Activated CD4-positive, alpha-beta T cell treated with anti-CD3 and anti-CD28 coated beads, Interleukin-2, amount 10 ng/mL, durations not matched to agents 7 days and 5 days (primary cell): ENCODE measurements at places on chromosomes 5 and 9. TPM values are rescaled to one million over a fixed set of nuclear protein-coding genes. Genes with fewer than 3 reads are reported as not detected.
A peak's percentile ranks its signal among the peaks of the same experiment; 100 is the strongest.

DNA sequence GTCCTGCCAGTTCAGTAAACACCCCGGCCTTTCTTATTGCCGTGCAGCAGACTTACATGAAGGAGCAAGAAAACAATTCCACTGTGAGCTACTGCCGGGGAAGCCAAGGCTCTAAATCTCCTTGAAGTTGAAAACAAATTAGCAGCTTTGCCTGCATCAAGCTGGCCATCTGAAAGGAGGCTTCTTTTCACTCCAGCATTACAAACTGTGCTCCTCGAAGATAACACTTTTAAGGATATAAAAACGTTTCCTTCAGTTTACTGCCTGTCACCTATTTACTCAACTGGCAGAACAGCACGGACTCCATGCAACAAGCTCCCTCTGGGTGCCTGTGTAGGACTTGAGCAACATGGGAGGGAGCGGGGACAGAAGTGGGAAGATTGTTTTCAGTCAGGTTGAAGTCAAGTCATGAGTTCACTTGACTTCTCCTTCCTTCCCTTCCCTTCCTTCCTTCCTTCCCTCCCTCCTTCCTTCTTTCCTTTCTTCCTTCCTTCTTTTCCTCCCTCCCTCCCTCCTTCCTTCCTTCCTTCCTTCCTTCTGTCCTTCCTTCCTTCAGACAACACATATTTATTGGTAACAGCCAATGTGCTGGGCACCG, 67.4 kb downstream of the ZNF608 start:
- no peak for DNase-seq

DNA sequence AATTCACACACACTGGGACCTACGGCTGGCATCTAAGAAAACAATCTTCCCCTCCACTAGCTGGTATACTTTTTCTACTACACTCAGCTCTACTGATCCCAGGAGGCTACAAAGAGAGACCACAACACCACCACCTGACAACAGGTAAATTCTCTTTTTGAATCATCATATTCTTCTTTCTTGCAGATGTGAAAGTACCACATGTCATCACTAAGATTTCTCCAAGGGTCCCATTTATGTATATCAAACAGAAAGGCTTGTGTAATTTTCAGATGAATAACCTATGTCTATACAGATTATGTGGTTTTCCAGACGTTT, 25.1 kb downstream of the PUM3 start:
- no peak for DNase-seq

DNA sequence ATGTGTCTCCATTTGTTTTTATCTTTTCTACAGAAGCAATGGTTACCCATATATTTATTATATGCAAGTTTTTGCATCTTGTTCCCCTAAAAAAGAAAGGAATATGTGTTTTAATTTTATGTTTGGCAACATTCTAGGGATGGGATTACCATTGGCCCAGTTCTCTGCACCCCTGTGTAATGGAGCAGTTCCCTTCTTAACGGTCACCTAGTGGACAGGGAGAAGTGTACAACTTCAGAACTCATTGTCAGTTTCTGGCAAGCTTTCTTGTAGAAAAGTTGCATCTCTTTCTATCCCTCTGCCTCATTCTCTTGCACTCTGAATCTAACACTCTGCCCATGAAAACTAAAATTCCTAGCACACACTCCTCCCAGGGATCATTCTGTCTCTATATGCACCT, 78.2 kb downstream of the DOCK8 start:
- no peak for DNase-seq

GRCh38 chr9:81103597-81104471, 585.5 kb downstream of the TLE1 start:
- no peak for DNase-seq

- DNase-seq, result no peak
Observed at GRCh38 chr5:31702712-31703111, 63.8 kb downstream of the PDZD2 start.

- DNase-seq, result no peak
Observed at GRCh38 chr9:114216976-114217375, 61.6 kb downstream of the COL27A1 start.

GRCh38 chr9:113155911-113156588, 5.2 kb downstream of the SLC31A2 start:
- DNase-seq, result peak; percentile 42

DNA sequence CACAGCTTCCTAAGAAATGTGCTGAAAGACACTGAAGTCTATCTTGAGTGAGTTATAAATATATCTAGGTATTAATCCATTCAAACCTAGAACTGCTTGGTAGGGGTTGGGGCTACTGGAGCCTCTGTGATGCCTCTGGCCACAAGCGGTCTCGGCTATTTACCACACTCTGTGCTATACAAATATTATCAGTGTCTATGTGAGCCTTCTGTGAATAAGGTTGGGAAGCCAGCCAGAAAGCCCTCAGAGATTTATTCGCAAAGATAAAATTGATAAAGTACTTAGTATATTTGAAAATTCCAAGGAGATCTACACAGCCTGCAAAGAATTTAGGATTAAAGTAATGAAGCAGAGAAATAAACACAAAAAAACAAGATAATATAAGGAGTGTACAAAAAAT, 41.4 kb downstream of the LIFR start:
- no peak for DNase-seq

The MCTP1 gene
- 0.08 TPM for total RNA-seq

The CENPK gene
- 108 TPM for total RNA-seq

The AMBP gene
- total RNA-seq, result not detected

The FIBCD1 gene
- total RNA-seq, result not detected

The WWC1 gene
- 0.60 TPM for total RNA-seq

The ALDOB gene
- not detected for total RNA-seq

The CCNJL gene
- total RNA-seq, result not detected

The RAPGEF6 gene
- total RNA-seq, result 47.8 TPM

The NPR3 gene
- total RNA-seq, result not detected

The SCGB3A2 gene
- total RNA-seq, result not detected

The EQTN gene
- not detected for total RNA-seq
